ENCODE measurements at places on chromosomes 1 and 21.

- no peak for DNase-seq
Measured at GRCh38 chr1:182383934-182384333, 7.7 kb downstream of the GLUL start.

DNA sequence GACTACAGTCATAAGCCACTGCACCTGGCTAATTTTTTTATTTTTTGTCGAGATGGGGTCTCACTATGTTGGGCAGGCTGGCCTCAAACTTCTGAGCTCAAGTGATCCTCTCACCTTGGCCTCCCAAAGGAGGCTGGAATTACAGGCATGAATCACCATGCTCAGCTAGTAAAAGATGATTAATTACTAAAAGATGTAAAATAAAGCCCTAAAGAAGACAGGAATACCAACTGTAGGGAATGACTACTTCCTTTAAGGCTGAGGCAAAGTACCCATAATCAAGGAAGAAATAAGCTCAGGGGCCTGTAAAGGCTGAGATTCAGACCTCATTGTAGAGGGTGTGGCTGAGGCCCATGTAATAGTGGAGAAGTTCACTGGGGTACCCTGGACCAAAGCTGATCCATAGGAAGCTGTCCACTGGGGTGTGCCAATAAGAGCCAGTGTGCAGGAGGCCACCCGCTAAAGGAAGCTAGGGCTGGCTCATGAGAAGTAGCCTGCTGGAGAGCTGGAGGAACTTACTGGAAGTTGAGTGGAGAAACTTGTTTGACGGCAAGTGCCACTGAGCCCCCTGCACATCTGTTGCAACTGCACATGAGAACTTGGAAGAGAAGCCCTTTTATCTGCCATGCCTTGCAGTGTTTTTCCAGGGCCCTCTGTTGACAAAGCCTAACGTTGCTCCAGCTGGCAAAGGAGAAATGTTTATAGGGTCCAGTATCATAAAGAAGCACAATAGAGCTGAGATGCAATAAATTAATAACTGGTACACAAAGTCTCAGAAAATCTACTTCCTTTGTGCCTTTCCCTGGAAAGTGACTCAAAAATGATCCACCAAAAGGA, 17.8 kb upstream of the SERTAD4 start:
- no peak for DNase-seq

DNA sequence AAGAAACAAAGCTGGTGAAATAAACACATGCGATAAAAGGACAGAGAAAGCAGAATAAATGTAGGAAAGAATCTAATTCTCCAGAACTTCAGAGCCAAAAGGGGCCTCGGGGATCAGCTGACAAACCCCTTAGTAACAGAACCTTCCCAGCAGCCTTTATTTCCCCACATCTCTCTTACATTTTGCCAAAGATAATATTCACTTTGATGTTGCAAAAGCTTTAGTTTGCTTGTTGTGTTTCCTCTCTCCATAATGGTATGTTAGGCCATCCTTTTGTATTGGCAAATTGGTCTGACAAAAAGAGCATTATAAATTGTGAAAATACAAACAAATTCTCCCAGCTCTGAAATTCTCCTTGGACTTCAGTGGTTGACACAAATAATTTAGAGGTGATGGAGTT, 54.9 kb downstream of the OPTC start:
- no peak for DNase-seq

DNA sequence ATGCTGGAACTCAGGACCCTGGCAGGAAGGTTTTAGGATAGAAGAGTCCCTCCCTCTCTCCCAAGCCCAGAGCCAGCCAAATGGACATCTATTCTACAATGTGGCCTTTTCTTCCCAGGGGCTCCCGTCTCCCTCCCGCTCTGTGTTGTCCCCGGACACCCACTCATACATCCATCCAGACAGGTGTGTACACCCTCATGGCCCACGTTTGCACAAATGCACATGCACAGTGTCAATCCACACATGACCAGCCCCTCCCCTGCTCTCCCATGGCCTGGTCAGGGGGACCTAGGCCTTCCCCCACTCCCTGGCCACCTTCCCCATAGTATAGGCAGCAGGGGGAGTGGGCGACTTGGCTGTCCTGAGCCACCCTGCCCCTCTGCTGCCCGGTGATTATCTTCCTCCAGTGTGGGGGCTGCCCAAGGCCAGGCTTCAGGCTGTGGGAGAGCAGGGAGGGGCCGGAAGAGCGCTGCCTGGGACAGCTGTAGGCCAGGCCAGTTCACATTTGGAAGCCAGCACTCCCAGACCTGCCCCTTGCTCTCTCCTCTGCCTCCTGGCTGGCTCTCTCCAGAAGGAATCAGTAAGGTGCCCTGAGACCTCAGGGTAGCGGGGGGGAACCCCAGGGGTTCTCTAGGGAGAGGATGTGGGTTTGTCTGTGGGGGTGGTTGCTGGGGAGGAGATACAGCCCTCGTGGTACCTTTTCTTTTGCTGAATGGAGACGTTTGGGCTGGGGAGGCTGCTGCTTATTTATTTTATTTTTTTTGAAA, 4.1 kb upstream of the PTPN7 start:
- DNase-seq, result no peak

DNA sequence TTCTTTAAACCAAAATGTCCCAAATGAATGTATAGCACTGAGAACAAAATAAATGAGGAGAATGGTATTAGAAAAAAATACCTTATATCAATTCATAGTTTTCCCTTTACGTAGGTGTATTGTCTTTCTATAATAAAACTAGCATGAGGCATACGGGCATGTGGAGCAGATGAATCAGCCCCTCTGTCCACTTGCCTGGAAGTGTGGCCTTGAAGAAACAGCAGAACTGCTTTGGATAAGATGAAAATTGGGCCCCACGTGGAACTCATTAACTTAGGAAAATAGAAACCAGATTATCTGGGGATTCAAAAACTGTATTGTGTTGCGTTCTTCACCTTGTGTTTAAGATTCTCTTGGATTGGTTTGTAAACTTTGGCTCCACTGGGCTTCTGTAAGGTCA, 356.8 kb upstream of the B3GALT2 start:
- no peak for DNase-seq

DNA sequence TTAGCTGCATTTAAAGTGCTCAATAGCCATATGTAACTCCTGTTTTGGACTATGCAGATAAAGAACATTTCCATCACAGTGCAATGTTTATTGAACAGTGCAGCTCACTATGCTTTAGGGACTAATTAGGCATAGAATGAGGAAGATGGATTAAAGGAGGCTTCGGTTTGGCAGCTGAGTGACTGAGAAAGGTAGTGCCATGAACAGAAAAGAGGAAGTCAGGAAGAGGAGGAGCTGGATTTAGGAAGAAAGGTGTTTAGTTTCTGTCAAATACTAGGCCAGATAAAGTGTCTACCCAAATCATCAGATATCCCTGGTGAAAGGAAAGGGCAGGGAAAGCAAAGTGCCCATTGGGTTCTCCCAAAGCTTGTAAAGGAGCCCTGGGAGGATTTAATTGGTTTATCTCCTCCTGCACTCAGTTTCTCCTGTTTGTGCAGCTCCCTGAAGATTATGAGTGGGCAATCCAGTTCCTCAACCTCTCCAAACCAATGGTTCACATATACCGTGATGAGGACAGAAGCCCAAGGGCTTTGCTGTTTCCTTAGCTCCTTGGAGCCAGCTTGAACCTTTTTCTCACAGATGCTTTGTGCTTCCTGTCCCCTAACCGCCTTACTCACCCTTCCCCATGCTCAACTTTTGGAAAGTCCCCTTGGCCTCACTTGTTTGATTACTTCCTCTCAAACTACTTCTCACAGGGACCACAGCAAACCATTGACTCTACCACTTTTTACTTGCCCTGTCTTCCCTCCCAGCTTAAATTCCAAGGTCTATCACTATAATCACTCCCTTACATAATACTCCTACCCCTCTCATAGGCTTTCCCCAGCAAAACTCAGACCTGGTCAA, 3.5 kb upstream of the RAP1A start:
- peak; percentile 47 for DNase-seq

- no peak for DNase-seq
Measured at GRCh38 chr1:181918880-181919525, 142.5 kb downstream of the ZNF648 start.

DNA sequence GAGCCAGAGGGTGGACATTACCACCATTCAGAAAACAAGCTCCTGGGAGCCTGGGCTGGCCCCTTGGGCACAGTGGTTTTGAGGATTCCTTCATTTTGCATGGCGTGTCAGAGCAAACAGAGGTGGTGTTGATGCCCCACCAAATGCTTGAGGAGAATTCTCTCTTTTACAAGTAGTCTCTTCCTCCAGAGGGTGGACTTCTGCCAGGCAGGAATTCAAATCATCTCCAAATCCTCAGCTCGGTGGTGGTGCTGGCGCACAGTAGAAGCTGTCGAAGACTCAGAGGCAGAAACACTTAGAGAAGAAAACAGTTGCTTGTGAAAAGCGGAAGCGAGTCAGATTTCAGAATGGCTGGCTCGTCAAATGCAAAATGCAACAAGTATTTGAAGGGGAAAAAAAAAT, 3.4 kb upstream of the CHI3L1 start:
- DNase-seq, result no peak

DNA sequence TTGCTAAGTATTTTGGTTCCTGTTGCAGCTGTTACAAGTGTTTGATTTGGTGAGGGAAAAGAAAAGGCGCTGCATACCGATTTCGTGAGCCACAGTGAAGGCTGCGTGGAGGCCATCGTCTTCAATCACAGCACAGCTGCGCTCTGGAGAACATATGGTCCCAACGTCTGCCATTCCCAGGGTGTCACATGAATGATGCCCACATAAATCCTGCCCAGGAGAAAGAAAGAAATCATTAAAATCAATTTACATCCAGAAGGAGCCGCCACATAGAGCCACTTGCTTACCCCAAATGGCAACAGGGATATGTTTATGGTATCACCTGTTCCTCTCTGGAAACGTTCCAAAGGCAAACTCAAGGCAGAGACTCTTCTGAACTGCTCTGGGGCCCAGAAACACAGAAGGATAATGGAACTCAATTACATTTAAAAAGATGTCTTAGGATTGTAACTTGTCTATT, 12.2 kb downstream of the ADAMTS5 start:
- DNase-seq, result no peak

DNA sequence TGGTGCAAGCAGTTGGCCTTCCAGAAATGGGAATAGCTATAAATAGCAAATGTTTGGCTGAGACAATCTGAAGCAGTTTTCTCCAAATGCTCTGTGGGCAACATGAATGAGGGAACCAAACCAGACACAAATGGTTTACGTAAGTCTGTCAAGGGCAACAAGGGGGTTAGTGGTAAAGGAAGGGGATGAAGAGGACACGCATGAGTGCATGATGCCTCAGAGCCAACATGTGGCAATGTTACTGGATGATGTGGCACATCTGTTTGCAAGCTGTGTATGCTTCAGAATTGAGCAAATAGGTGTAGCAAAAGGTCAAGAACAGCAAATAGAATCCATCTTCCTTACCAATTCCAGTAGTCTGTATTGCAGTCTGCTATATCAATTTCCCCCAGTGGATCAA, 76.3 kb upstream of the LMO4 start:
- DNase-seq, result no peak

GRCh38 chr1:208045463-208046260, 134.7 kb upstream of the CD34 start:
- no peak for DNase-seq

DNA sequence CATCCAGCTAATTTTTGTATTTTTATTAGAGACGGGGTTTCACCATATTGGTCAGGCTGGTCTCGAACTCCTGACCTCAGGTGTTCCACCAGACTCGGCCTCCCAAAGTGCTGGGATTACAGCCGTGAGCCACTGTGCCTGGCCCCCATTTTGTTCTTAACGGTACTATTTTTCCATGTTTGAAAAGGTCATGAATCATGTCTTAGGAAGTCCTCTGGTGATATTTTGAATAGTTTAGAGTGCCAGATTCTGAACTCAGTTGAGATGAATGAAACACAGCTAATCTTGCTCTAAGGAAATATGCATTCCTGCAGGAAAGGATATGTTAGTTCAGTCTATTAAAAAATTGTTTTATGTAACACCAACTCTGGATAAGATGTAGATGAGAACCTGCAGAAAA, 62.6 kb upstream of the ATP2B4 start:
- no peak for DNase-seq

DNA sequence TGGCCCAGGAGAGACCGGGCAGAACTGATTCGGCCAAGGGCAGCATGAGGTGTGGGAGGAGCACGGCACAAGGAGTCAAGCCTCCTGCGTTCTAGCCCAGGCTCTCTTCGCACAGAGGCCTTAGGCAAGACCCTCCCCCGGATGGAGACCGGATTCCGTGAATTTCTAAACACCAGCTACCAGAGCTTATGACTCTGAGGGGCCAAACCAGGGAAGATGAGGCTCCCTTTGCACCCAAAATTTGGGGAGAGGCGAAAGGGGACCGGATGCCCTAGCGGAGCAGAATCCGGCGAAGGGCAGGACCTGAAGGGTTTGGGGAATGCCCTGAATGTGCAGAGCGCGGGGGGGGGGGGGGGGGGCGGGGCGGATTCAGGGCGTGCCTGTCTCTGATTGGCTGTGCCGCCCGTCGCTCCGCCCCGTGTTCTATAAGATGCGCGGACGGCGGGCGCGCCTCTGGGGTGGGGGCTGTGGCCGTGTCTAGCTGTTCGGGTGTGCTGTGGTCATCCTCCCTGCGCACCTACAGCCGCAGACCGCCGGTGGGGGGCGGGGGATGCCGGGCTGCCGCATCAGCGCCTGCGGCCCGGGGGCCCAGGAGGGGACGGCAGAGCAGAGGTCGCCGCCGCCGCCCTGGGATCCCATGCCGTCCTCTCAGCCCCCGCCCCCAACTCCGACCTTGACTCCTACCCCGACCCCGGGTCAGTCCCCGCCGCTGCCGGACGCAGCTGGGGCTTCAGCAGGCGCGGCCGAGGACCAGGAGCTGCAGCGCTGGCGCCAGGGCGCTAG, at the start of gene TRNP1:
Gene TRNP1 (plus strand): TSS at position 456 of the 783 bp plus-strand sequence. CDS start 95 bp downstream, at position 551.
- DNase-seq, result peak; percentile 59

DNA sequence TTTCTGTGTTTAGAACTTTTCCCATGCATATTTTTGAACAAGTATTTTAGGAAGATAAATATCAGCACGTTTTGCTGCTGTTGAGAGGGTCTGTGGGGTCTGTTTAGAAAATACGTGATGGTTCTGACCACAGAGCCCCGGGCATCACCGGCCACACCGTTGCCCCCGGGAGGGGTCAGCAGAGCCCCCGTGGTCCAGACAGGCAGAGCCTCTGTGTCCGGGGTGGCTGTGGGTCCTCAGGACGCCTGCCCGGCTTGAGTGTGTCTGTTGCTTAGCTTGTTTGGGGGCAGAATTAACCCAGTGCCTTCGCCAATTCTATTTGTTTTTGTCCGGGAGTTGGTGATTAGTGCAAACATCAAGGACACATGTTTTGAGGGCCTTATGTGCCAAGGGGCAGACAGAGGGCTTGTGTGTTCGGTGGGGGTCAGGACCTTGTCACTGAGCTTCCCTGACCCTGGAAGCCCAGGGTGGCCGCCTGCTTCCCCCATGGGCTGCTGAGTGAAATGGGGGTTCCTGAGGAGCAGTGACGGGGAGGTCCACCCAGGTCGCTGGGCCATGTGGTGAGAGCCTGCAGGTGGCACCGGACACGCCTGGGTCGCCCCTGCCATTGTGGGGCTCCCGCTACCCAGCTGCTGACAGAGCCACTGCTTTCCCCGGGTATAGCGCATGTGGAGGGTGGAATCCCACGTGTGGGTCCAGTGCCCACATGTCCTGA, 122.2 kb downstream of the SIK1 start:
- no peak for DNase-seq

- DNase-seq, result no peak
Measured at GRCh38 chr1:209736490-209737117, 19.2 kb upstream of the TRAF3IP3 start.

All from activated T-cell treated with anti-CD3 and anti-CD28 coated beads for 24 hours (primary cell).